Activated CD4-positive, alpha-beta T cell treated with anti-CD3 and anti-CD28 coated beads, Interleukin-2, amount 10 ng/mL, durations not matched to agents 7 days and 5 days (primary cell): ENCODE measurements at places on chromosomes 2 and 18. TPM values are rescaled to one million over a fixed set of nuclear protein-coding genes. Genes with fewer than 3 reads are reported as not detected.

Gene NPHP1
- total RNA-seq, result 0.17 TPM

Gene HOXD13
- total RNA-seq, result not detected

Gene KCNG2
- total RNA-seq, result not detected

Gene SERPINB3
- not detected for total RNA-seq

Gene CHRNG
- total RNA-seq, result not detected

Gene CKAP2L
- total RNA-seq, result 78.1 TPM

Gene VAMP5
- total RNA-seq, result 61.5 TPM

Gene IMPACT
- total RNA-seq, result 9.3 TPM

Gene SPATA3
- not detected for total RNA-seq

Gene FOXI3
- not detected for total RNA-seq

Gene SOWAHC
- 0.25 TPM for total RNA-seq

Gene KLHL41
- total RNA-seq, result 0.08 TPM

Gene HAAO
- total RNA-seq, result not detected

Gene MPP4
- not detected for total RNA-seq

Gene INO80B
- total RNA-seq, result 28.9 TPM

Gene SDC1
- 0.19 TPM for total RNA-seq

Gene CPO
- not detected for total RNA-seq

Gene SP140
- total RNA-seq, result 58.8 TPM

DNA sequence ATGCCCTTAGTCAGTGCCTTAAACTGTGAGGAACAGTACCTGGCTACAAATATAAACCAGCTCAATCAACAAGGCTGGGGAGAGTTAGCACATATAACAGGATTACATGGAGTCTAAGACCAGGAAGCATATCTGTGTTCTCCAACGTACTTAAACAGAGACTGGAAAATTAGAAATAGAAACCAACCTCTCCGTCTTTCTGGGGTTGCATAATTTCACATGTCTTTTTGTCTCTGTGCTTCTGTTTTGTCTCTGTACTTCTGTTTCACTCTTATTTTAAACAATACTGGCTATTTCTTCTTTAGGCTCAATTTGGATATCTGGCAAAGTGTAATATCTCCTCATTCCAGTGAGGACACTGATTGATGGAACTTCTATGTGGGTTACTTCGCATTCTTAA lies 749.0 kb upstream of the ZEB2 start:
- no peak for DNase-seq

- no peak for DNase-seq
These were observed 111.9 kb downstream of the KCTD1 start for GRCh38 chr18:26436176-26437051.

DNA sequence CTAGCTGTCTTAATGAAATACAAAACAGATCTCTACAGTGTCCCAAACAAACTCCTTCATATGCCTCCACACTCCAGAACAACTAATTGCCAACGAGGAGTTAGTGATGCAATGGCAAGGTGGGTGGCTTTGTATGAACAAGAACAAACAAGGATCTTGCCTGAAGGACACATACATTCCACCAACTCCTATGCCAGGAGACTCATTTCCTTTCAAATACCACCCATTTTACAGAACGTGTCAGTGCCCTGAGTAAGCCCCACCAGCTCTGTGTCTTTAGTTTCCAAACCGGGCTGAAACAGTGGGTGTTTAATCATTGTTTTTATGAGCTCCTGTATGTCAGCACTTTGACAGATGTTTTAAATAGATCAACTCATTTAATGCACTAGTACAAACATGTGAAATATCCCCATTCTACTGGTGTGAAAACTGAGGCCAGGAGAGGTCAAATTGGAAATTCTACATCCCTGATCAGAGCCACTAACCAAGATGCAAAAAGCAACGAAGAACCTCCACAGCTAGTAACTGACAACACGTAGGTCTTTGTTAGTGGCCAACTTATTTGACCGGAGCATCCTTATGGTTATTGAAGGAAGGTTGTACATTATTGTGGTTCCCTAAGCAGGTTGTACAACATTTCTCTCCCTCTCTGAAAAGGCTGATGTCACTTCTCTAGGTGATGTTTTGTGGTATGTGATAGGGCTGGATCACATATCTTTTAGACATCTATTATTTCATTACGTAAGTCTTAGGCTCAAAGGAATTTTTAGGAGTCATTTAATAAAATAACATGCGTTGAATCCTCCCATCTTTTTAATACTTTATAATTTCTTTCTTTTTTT lies 534.9 kb upstream of the TNP1 start:
- DNase-seq, result no peak

DNA sequence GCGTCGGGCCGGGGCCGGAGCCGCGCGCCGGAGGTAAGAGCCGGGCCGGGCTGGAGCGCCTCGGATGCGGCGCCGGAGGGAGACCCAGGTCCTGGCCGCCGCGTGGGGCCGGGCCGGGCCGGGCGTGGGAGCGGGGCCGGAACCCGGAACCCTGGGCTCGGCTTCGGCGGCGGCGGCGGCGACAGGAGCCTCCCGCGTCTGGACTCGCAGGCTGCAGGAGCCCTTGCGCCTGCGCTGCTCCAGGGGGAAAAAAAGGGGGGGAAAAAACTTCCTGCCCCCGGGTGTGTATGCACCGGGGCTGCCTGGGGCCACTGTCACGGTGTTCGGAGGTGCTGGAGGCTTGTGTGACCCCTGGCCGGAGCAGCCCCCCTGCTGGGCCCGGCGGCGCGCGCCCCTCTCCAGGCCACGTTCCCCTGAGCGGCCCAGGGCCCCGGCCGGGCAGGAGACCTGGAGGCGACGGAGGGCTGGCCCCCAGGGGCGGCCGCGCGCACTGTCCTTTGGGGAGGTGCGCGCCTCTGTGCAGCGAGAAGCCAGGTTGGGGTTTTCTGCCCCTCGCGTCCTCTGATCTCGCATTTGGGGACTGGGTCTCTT lies 864 bp downstream of the KLHL29 start:
- no peak for DNase-seq

DNA sequence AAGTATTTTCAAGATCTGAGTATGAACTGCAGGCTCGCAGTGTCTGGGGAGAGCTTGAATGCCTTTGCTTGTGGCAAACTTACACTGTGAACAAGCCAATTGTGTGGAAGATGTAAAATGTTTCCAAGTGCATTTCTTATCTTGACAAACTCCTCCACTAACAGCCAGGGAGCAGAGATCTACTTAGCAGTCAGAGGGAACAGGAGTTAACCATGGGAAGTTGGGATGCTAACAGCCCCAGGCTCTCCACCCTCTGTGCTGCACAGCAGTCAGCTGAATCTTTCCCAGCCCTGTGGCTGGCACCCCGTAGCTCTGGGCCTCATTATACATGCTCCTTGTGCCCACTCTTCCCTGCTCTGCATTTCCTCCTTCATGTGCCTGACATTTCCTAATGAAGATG lies 450.2 kb downstream of the TSN start:
- DNase-seq, result no peak

- no peak for DNase-seq
These were observed 135.7 kb downstream of the GRB14 start for GRCh38 chr2:164485541-164485940.

- peak; percentile 80 for DNase-seq
These were observed 4.4 kb downstream of the NFATC1 start for GRCh38 chr18:79400091-79400590.

DNA sequence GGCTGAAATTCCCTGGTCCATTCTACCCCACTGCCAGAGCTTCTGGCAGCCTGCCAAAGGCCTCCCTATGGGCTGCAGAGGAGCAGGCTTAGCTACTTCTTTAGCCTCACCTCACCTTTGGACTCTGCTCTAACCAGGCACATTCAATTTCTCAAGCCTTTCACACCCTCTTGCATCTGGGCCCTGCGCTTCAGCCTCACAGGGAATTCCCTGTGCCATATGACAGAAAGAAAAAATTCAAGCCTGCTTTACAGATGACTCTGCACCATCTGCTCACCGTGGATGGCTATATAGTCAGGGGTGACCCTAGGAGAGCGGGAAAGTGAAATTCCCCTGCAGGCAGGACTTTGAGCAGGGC lies 62.5 kb downstream of the REEP1 start:
- no peak for DNase-seq

DNA sequence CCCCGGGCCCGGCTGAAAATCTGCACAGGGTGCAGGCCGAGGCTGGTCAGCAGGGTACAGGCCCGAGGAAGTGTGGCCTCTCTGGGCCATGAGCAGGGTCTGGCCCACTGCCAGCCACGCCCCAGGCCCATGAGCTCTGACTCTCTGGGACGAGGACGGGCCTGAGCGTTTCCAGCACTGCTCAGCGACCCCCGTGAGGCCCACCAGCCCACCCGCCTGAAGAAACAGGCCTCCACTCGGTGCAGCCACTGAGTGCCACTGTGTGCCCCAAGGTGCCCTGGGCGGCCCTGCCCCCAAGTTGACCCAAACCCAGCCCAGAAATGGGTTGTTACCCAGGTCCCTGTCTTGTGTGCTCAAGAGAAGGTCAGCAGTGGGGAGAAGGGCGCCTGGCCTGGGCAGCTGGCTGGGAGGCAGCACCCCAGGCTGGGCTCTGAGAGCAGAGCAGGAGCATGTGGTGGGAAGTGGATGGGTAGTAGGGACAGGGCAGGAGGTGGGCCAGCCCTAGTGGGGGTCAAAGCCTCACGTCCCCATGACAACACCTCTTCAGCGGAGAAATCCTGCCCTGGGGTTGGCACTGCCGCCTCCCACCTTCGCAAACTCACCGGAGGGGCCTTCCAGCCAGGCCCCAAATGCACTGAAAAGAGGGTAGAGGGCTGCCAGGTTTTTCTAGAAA lies 2.1 kb upstream of the SNED1 start:
- no peak for DNase-seq

- DNase-seq, result no peak
These were observed 122.1 kb downstream of the TMEM17 start for GRCh38 chr2:62383846-62384245.

DNA sequence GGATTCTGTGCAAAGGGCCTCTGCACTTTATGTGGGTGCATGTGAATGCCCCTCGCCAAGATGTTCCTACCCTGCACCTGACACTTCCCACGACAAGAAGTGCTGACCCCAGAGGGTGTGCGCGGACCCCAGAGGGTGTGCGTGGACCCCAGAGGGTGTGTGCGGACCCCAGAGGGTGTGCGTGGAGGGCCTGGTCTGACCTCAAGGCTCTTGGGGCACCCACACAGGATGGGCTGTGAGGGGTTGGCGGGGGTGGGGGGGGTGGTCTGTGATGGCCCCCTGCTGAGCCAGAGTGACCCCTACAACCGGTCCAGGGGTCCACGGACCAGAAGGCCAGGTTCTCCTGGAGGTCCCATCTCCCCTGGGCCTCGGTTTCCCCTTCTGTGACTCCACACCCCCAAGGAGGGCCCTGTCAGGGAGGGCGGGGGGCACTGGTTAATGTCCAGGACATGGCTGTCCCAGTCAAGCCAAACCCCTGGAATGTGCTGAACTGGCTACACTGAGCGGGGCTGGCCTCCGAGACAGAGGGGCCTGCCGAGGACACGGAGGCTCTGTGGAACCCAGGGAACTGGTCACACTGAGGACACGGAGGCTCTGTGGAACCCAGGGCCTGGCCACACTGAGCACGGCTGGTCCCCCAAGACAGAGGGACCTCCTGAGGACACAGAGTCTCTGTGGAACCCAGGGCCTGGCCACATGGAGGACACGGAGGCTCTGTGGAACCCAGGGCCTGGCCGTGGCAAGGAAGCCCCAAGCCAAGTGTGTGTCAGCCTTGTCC lies 3.1 kb downstream of the NEU4 start:
- DNase-seq, result no peak

DNA sequence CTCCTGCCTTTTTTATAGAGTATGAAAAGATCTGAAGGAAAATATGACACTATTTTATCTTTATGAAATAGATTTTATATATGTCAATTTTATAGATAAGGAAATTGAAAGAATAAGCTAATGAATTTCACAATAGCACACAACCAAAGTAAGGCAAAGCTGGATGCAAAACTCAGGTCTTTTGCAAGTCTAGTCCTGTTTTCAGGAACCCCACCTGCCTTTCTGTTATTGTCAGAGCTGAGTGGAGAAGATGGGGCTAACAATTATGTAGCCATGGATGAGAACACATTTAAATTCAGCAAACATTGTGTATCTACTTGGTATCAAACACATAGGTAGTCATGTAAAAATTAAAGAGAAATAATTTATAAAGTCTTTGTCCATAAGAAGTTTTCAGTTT lies 161.5 kb upstream of the ZEB2 start:
- DNase-seq, result no peak

- no peak for DNase-seq
These were observed 92.3 kb upstream of the PKDCC start for GRCh38 chr2:41955316-41956043.

DNA sequence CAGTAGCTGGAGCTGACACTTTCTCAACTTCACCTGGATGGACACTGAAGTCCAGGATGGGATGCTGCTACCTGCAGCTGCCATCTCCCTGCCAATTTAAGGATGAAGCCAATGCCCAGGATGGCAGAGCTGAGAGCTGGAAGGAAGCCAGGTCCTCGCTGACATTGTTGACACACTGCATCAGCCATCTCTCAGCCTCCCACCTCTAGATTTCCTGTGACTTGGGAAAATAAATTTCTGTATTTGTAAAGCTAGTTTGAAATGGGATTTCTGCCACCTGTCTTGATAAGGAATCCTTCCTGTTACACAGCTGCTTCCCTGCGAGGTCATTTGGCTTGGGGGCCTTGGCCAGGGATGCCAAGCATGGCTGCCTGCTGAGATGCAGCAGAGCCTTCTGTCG lies 43.5 kb downstream of the KCTD1 start:
- DNase-seq, result no peak

DNA sequence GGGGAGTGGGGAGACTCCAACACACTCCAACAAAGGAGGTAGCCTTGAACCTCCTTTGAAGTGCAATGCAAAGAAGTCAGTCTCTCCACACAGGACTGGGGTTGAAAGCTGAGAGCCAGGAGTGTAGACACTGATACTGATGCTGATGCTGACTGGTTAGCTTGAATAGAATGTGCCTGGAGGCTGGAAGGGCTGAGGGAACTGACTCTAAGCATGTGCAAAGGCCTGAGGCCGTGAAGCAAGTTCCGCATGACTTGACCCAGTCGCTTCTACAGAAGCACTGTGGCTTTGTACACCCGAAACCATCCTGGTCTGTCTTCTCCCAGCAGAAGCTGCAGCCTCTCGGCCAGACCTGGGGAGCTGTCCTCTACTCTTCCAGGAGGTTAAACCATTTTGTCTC lies 10.4 kb downstream of the FOXI3 start:
- no peak for DNase-seq

GRCh38 chr2:135175177-135175576 lies 123.1 kb downstream of the RAB3GAP1 start:
- no peak for DNase-seq

- DNase-seq, result no peak
These were observed 25.6 kb upstream of the CASP8 start for GRCh38 chr2:201234663-201235135.

DNA sequence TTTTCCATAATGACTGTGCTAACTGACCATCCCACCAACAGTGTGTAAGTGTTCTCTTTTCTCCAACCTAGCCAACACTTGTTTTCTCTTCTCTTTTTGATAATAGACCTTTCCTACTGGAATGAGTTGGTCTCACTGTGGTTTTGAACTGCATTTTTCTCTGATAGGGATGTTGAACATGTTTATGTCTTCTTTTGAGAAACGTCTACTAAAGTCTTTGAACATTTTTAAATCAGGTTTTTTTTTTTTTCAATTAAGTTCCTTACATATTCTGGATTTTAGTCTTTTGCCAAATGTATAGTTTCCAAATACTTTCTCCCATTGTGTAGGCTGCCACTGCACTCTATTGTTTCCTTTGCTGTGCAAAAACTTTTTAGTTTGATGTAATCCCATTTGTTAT lies 405.5 kb upstream of the FIGN start:
- no peak for DNase-seq

GRCh38 chr2:46351750-46352138 lies 54.5 kb downstream of the EPAS1 start:
- peak; percentile 86 for DNase-seq
